NCI-H1417 treated with DMSO at 0.1 percent for 48 hours (cell line): ENCODE measurements at places on chromosomes 3 and 15.

DNA sequence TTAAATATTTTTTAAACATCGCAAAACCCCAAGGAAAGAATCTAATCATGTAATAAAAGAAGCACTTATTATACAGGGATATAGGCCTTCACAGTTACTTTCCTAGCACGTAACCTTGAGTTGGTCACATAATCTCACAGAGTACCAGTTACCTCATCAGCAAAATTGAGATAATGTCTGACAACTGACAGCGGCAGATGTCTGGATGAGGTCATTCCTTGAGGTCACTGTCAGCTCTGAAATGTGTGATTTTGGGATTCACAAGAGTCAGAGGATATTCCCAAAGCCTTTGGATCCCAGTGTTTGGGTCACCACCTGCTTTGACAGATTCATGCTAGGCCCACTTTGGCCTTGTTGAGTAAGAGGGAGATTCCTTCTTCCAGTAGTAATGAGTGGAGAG lies 151.4 kb upstream of the SEMA6D start:
- no peak for DNase-seq

DNA sequence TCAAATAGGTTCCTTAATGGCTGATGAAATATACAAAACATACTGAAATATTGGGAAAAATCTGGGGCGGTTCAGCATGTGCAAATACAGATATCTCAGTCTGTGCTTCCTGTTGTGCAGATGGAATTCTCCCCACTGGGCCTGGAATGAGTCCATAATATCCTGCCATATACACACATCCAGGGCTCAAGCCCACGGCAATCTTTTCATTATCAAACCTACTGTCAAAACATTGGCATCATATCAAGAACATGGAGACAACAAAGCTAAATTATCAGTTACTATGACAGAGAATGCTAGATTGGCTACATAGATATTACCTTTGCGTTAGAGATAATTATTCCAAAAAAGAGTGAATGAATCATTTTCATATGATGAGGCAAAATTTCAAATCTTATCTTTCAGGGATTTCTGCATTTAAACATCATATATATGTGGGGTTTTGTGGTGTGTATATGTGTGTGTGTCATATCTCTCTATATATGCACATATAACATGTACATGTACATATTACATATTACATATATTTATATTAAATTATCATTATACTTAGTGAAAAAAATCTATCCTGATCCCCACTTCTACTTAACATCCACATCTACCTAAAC lies 713.3 kb downstream of the GBE1 start:
- DNase-seq, result no peak

GRCh38 chr3:61727435-61727834 lies 166.1 kb downstream of the PTPRG start:
- DNase-seq, result no peak

DNA sequence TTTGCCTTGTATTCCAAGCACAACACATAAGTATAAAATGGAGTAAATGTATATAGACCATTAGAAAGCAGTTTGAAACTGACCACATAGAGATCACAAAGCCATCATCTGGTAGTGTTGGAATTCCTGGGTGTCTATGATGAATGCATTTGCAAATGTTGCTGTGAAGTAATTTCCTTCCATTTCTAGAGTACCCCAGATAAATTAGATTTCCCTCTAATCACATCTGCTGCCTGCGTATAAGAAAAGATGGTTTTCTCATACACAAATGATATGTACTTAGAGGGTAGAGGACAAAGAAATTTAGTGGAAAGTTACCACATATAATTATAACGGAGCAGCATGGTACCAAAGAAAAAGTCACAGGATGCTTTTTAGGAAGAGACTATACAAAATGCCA lies 1117.8 kb downstream of the IGSF11 start:
- no peak for DNase-seq

GRCh38 chr3:149566292-149566975 lies 91.4 kb downstream of the WWTR1 start:
- no peak for DNase-seq

DNA sequence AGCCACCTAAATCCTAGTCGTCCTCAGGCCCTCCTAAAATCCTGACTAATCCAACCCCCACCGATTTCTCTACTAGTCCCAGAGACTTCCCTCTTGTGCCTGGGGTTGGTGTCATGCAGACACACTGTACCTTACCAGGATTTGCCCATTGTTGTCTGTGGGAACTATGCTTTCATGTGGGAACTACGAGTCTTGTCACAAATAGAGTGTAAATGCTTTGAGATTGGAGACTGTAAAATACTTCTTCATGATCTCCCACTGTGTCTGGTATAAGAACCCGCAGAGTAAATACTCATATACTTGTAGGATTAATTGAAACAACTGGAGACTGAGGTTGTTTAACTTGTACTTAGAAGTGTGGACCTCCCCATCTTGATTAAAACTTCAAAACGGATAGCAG lies 11.2 kb downstream of the B3GNT5 start:
- DNase-seq, result no peak

- no peak for DNase-seq
Measured at GRCh38 chr3:72309661-72310418, 524.9 kb upstream of the PROK2 start.

DNA sequence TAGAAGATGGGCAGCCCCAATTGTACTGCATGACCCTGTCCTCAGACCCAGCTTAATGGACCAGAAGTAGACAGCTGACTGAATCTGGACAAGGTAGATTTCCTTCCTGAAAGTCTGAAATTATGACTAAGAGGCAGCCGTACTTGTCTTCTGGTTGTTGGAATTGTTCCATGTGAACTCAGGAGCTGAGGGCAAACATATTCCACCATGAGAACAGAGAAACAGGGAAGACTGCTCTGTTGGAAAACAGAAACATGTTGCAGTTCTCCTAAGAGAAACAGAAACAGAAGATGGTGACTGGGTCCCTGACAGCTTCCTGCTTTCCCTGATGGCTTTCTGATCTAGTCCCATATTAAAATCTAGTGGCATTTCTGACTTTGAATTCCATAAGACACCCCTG lies 24.1 kb downstream of the POPDC2 start:
- DNase-seq, result no peak

- no peak for DNase-seq
Measured at GRCh38 chr15:88852476-88852875, 42.9 kb downstream of the HAPLN3 start.

- no peak for DNase-seq
Measured at GRCh38 chr15:37095770-37096557, 4.4 kb downstream of the MEIS2 start.

DNA sequence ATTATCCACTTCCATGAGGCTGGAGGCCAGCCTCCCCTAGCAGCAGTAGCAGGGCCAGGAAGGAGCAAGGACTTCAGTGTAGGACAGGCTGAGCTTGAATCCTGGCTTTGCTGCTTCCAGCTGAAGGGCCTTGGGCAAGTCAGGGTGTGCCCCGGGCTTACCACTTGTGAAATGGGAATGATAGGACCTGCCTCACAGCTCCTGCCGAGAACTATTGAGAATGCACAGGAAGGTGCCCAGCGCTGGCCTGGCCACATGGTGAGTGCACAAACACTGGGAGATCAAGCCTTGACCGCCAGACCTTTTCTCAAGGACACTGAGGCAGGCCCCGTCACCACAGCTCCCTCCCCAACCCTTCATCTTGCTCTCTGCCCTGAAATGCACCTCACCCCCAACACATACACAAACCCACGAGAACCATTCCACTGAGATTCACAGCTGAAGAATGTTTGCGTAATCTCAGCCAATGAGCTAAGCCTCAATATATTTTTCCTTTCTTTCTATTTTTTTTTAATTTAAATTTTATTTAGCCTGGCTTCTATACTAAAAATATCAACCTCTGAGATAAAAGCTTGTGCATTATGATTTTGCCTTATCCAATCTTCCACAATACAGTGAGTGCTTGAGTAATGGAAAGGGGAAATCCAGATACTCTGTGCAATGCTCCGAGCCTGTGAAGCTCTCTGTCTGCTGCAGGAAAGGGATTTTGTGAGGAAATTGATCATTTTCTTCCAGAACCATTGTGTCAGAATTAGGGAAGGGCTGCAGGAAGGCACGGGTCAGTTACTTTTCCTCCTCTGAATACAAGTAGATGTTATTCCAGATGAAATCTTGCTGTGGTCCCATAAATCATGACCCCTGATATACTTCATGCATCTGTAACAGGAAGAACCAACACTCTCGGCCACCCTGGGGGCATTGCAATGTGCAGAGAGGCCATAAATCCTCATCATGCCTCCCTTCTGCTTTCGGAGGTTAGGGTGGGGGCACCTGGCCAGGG lies 193.9 kb downstream of the TLE3 start:
- no peak for DNase-seq

GRCh38 chr15:38362355-38362754 lies 91.6 kb upstream of the FAM98B start:
- DNase-seq, result no peak

- DNase-seq, result no peak
Measured at GRCh38 chr3:13014755-13015285, 58.4 kb downstream of the IQSEC1 start.

GRCh38 chr3:181302960-181303359 lies 313.4 kb upstream of the DNAJC19 start:
- peak; percentile 75 for DNase-seq

DNA sequence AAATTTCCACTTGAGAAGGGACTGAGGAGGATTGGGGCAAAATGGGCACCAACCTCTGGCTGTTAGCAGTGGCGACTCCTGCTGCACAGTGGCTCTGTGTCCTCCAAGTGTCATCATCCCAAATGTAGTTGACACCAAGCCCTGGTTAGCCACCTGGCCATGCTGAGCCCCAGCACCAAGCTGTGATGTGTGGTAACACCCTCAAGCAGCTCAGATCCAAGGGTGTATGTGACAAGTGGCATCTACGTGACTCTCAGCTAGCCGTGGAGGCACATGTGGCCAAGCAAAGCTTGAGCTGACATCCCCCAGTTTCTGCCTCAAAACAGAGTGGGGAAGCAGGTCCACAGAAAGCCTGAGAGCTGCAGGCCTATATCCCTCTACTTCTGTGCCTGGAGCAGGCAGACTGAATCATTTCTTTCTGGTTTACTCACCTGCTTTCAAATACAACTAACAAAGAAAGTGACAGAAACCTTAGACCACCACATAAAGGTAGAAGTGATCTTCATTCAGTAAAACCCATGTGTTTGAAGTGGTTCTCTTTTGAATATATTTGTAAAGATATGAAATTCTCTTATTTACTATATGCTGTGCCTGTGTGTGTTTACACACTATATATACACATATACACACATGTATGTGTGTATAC lies 40.0 kb downstream of the FOXP1 start:
- DNase-seq, result no peak

GRCh38 chr3:14605067-14605466 lies 46.5 kb upstream of the CCDC174 start:
- no peak for DNase-seq

- no peak for DNase-seq
Measured at GRCh38 chr15:87681104-87681503, 575.4 kb downstream of the NTRK3 start.

DNA sequence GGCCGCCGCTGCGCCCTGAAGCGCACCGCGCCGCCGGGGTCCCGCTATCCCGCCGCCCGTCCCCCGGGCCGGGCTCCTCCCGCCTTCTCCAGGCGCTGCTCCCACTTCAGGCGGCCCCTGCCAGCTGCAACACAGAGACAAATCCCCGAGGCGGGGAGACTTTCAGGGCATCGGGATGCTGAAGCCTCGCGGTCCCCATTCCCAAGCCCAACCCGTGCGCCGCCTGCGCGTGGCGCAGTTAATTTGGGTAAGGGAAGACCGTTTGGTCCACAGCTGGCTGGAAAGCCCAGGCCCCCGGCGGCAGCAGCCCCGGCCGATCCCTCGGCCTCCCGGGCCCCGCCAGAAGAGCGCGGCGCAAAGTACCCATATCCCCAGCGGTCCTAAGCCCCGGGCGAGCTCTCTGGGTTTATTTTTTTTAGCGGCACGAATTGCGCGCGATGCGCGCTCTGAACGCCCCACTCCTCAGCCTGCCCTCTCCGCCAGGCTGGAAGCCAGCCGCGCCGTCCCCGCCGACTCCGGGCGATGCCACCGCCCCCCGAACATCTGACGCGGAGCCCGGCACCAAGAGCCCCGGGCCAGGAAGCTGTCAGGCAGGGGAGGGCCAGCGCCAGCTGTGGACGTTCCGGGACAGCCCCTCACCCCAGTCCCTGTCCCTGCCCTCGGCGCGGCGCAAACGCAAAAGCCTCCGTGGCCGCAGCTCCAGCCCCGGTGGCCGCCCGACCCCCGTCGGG lies 517 bp downstream of the FBN1 start:
- DNase-seq, result no peak

DNA sequence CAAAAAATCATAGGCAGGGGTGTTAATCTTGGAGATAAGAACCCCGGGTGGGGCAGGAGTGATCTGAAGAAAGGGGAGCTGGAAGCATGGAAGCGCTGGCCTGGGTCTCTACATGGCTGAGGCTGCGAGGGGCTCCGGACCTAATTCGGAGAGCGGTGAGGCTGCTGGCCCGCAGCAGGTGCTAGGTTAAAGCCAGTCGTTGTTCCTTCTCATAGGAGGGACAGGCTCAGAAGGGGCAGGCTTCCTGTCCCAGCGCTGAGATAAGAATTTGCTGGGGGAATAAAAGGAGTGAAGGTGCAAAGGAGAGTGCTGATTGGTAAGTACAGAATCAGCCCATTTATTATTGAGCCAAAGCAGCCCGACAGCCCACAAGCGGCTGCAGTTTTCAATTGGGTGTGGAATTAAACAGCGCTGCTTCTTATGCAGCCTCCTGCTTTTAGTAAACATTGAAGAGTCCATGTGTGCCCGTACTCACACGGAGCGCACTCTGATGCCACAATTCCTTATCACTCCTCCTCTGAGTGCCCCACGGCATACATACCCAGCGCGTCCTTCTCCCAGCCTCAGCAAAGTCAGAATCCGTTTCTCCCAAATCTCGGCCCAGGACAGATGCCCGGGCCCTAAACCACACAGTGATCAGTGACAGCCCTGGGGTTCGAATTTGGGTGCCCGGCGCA lies 17.1 kb downstream of the CHST13 start:
- no peak for DNase-seq

DNA sequence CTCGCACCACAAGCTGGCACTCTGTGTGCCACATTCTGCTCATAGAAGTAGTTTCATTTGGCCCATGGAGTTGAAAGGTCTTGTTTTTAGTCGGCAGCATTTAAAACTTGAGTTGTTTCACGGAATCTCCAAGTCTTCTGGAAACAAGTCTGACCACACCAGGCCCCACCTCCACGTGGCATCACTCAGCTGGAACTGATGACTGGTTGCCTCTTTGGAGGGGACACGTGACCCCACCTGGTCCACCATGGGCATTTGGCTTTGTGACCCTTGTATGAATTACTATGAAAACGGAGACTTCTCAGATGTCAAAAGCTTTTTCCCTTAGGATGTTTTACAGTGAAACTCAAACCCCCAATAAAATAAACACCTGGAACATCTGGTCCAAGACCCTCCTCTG lies 74.9 kb downstream of the NTRK3 start:
- DNase-seq, result no peak

- DNase-seq, result no peak
Measured at GRCh38 chr3:69330891-69331400, 54.9 kb downstream of the FRMD4B start.

GRCh38 chr3:186108106-186108940 lies 566 bp downstream of the ETV5 start:
- no peak for DNase-seq

DNA sequence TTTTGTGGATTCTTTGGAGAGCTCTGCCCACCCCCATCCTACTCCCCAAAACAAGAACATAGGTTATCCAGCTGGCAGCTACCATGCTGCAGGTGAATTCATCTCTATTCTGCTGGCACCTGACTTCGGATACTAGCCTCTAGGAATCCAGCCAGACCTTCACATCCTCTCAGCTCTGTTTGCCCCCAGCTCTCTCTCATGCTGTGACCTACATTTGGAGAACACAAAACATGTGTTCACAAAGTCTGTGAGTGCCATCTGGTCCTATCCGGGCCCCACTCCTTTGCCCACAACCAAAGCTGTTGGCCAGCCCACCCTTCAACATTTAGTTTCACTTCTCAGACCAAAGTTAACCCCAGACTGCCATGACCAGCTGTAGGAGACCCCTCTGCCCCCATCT lies 89.4 kb upstream of the C3orf80 start:
- DNase-seq, result no peak
